ENCODE measurements at places on chromosomes 6 and 20. TPM values are rescaled to one million over a fixed set of nuclear protein-coding genes. Genes with fewer than 3 reads are reported as not detected.
A peak's percentile ranks its signal among the peaks of the same experiment; 100 is the strongest.

Gene GTSF1L
- total RNA-seq: not detected

Gene DPPA5
- not detected for total RNA-seq

Gene FAM217B
- 2.2 TPM for total RNA-seq

Gene GABRR1
- total RNA-seq: not detected

Gene CGA
- 6.3 TPM for total RNA-seq

Gene HCK
- total RNA-seq: not detected

Gene PPP1R10
- total RNA-seq: 23.9 TPM

Gene CD83
- 5.1 TPM for total RNA-seq

Gene FLRT3
- 2.3 TPM for total RNA-seq

DNA sequence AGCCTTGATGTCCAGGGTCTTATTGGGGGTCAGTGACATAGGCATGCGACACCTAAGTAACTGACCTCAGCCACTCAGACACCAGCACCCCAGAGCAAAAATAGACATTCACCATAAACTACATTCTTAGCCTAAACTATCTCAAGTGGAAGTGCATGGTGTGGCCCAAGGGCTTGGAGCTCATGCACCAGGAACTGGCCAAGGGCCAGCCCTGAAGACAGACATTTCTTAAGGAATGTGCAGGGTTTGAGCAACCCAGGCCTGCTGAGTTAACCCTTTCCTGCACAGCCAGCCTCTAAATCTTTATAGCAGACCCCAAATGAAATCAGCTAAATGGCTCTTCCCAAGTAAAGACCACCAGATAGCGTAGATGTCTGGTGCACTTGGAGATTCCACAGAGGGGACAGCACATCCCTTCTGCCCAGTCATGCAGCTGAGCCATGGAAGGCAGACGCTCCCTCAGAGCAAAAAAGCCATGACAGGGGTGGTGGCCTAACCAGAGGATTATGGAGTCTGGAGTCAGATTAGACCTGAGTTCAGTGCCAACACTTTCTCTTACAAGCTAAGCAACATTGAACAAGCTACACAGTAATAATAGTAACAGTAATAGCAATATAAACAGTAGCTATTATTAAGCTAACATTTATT, 222.6 kb downstream of the ZMYND8 start:
- DNase-seq: peak; percentile 76
- no peaks in the 10 kb centered on the region for H3K27me3 ChIP-seq
- H3K36me3 ChIP-seq: no peaks in the 10 kb centered on the region
- peaks cover 23% of the 10 kb centered on the region for H3K4me1 ChIP-seq

DNA sequence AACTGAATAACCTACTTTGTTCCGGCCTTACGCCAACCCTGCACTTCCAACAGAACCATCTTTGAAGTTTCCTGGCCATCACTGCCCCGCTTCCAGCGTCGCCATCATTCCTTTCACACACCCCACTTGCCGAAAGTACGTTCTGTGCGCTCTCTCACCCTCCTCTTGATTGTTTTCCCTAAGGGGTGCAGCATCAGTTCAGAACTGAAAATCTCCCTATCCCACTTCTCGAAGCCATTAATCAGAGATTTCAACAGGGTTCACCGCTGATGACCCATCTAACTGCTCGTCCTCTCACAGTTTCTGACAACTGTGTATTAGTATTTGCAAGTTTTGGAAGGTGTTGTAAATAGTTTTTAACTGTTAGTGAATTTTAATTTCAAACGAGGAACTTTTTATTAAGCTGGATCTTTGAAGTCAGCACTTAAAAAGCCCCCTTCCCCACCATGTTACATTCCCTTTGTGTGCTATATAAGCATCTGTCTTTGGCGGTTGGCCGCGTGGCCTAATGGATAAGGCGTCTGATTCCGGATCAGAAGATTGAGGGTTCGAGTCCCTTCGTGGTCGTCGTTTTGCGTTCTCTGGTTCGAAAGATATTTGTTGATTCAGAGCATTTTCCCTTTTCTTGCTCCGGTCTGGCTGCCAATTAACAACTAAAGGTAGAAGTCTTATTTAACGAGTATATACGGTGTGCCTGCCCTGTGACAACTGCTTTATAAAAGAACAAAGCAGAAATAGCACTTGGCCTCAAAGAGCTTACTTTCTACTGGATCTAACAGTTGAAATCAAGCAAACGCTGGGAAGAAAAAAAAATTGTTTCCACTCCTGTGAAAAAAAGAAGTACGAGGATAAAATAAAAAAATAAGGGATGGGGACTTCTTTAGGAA, 42.6 kb downstream of the TRIM27 start:
- peak; percentile 70 for DNase-seq
- no peak overlapping the region for H3K27ac ChIP-seq
- H3K4me1 ChIP-seq: no peaks in the 10 kb centered on the region
- H3K36me3 ChIP-seq: no peaks in the 10 kb centered on the region
- peaks cover 4% of the 10 kb centered on the region for H3K27me3 ChIP-seq
- peak overlapping the region; percentile 90 for H3K4me3 ChIP-seq

GRCh38 chr20:48737434-48738093, 90.2 kb downstream of the PREX1 start:
- no peaks in the 10 kb centered on the region for H3K4me1 ChIP-seq
- no peak overlapping the region for H3K4me3 ChIP-seq
- H3K36me3 ChIP-seq: no peaks in the 10 kb centered on the region
- H3K27me3 ChIP-seq: 0 out of 2 replicates have a peak, but pooled peaks cover 5% of the 10 kb centered on the region
- no peak for DNase-seq

- H3K36me3 ChIP-seq: no peaks in the 10 kb centered on the region
- H3K4me3 ChIP-seq: no peak overlapping the region
- H3K27ac ChIP-seq: no peak overlapping the region
- no peaks in the 10 kb centered on the region for H3K27me3 ChIP-seq
- DNase-seq: no peak
These were observed 88.5 kb upstream of the SIM1 start for GRCh38 chr6:100553243-100553642.

- H3K4me1 ChIP-seq: peaks cover 22% of the 10 kb centered on the region
- H3K36me3 ChIP-seq: no peaks in the 10 kb centered on the region
- no peaks in the 10 kb centered on the region for H3K27me3 ChIP-seq
- DNase-seq: no peak
These were observed 5.2 kb downstream of the KIAA0408 start for GRCh38 chr6:127453845-127454619.

- no peak for DNase-seq
- H3K4me3 ChIP-seq: no peak overlapping the region
- H3K4me1 ChIP-seq: no peaks in the 10 kb centered on the region
- H3K27me3 ChIP-seq: no peaks in the 10 kb centered on the region
These were observed 60.2 kb downstream of the LRRC1 start for GRCh38 chr6:53854843-53855567.

GRCh38 chr6:118220429-118221128, 313.5 kb downstream of the SLC35F1 start:
- DNase-seq: peak; percentile 12
- no peak overlapping the region for H3K27ac ChIP-seq
- H3K27me3 ChIP-seq: no peaks in the 10 kb centered on the region
- H3K36me3 ChIP-seq: no peaks in the 10 kb centered on the region
- 0 out of 2 replicates have a peak, but pooled peaks cover 4% of the 10 kb centered on the region for H3K4me1 ChIP-seq
- H3K4me3 ChIP-seq: no peak overlapping the region

GRCh38 chr20:47527004-47527800, 25.5 kb downstream of the NCOA3 start:
- DNase-seq: no peak
- no peak overlapping the region for H3K27ac ChIP-seq
- no peaks in the 10 kb centered on the region for H3K27me3 ChIP-seq
- no peak overlapping the region for H3K4me3 ChIP-seq

DNA sequence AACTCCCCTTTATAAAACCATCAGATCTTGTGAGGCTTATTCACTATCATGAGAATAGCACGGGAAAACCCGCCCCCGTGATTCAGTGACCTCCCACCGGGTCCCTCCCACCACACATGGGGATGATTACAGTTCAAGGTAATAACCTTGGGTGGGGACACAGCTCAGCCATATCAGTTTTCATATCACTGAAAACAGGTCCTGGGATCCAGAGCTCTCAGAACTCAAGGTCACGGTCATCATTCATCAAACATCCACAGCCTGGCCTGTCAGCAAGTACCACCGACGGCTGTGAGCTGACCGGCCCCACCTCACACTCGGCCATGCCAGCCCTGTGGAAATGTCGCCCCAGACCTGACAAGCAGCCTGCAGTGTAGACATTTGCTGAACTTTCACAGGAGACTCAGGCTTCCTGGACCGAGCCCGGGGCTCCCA, 14.1 kb upstream of the FRMD1 start:
- no peaks in the 10 kb centered on the region for H3K27me3 ChIP-seq
- DNase-seq: no peak
- H3K27ac ChIP-seq: no peak overlapping the region
- H3K4me1 ChIP-seq: no peaks in the 10 kb centered on the region
- H3K4me3 ChIP-seq: no peak overlapping the region

DNA sequence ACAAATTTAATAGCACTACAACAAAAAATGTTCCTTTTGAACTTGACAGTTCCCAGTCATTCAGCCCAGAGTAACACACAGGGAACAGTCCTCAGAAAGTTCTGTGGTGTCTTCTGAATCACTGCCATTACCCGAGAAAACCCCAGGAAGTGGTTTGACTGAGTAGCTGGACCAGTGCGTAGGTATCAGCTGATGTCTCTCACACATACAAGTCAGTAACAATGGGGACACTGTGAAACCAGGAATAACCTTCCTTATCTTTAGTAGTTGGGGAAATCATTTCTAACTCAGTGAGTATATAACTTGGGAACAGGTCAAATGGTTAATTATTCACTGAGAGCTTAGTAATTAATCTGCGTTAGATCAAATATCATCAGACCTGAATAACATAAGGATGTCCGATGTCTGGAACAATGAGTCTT, 73.1 kb downstream of the HIVEP2 start:
- DNase-seq: peak; percentile 93
- H3K27me3 ChIP-seq: no peaks in the 10 kb centered on the region
- peaks cover 65% of the 10 kb centered on the region for H3K4me1 ChIP-seq
- no peaks in the 10 kb centered on the region for H3K36me3 ChIP-seq

DNA sequence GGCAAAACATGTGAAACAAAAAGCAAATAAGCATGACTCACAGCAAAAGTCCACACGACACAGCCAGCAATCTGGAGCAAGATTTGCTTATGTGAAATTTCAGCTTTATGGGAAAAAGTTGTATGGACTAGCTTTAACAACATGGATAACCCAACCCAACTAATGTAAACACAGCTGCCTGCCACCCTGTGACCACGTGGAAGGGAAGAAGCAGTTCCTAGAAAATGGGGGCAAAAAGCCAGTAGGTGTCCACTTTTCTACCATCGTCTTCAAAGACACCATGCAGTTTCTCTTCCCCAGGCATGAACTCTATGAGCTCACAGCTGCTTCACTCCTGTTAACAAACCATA, 425.4 kb upstream of the RNF217 start:
- DNase-seq: no peak
- no peak overlapping the region for H3K4me3 ChIP-seq
- no peaks in the 10 kb centered on the region for H3K27me3 ChIP-seq
- no peaks in the 10 kb centered on the region for H3K4me1 ChIP-seq
- no peaks in the 10 kb centered on the region for H3K36me3 ChIP-seq
- no peak overlapping the region for H3K27ac ChIP-seq

GRCh38 chr6:128569732-128570679, 49.6 kb upstream of the PTPRK start:
- H3K4me1 ChIP-seq: peaks cover 52% of the 10 kb centered on the region
- H3K36me3 ChIP-seq: no peaks in the 10 kb centered on the region
- peak overlapping the region; percentile 60 for H3K4me3 ChIP-seq
- H3K27me3 ChIP-seq: no peaks in the 10 kb centered on the region

GRCh38 chr6:140581601-140582000, 1207.2 kb upstream of the CITED2 start:
- no peaks in the 10 kb centered on the region for H3K36me3 ChIP-seq
- DNase-seq: no peak
- no peak overlapping the region for H3K4me3 ChIP-seq
- H3K4me1 ChIP-seq: no peaks in the 10 kb centered on the region
- no peak overlapping the region for H3K27ac ChIP-seq

- peaks cover 22% of the 10 kb centered on the region for H3K4me1 ChIP-seq
- DNase-seq: no peak
- H3K27me3 ChIP-seq: 0 out of 2 replicates have a peak, but pooled peaks cover 5% of the 10 kb centered on the region
These were observed 122.0 kb upstream of the ARID1B start for GRCh38 chr6:156654919-156655918.

DNA sequence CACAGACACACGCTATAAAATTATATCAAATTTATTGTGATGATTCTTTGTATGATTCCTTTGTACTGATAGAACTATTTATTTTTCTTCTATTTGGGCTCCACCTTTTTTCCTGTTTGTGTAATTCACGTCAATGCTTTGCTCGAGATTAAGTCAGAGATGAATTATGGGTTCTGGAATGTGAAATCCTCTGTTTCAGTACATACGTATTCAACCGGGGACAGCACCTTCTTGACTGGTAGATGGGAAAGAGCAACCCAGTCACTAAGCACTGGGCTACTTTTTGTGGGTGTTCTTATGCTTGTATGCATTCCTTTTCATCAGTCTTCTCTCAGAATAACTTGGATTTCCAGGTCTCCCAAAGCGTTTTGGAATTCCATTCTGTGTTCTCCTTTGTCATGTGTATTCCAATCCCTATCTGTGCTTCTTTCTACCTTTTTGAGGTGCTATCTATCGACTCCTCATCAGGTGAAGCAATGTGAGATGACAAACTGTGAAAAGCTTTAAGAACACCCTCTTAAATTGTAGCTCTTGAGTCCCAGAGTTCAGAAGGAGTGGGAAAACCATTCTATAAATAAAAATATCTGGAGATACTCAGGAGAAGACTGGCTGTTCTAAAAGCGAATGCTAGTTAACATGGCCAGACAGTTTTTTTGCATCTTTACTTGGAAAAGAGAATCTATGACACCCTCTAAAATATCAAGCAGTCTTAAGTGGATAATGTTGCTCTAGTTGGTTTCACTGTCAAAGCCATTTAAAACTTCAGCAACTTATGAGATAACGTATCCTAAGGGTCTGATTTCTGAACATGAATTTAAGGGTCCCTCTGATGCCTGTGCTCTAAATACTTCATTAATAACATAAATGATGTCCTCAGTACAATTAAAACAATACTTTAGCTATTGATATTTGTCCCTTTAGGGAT, 197.7 kb upstream of the PREP start:
- peaks cover 50% of the 10 kb centered on the region for H3K4me1 ChIP-seq
- H3K27ac ChIP-seq: peak overlapping the region; percentile 95
- H3K36me3 ChIP-seq: no peaks in the 10 kb centered on the region
- H3K4me3 ChIP-seq: peak overlapping the region; percentile 35

GRCh38 chr20:40715491-40715890, 26.5 kb upstream of the MAFB start:
- no peaks in the 10 kb centered on the region for H3K4me1 ChIP-seq
- DNase-seq: no peak
- H3K36me3 ChIP-seq: no peaks in the 10 kb centered on the region
- no peak overlapping the region for H3K27ac ChIP-seq
- no peak overlapping the region for H3K4me3 ChIP-seq

DNA sequence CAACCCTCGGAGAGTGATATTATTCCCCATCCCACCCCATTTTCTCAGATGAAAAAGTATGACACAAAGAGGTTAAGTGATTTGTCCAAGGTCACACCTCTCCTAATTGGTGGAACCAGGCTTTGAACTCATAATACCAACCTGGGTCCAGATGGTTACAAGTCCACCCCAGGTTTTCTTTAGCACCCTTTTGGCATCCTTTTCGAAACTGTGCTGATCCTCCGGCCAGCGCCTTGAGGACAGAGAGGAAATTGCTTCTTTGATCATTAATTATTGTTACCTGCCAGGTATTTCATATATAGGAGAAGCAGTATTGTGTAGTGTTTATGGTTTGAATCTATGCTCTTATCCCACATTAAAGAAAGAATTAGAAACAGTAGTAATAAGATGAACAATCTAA, 29.3 kb upstream of the PDYN start:
- H3K36me3 ChIP-seq: no peaks in the 10 kb centered on the region
- peaks cover 64% of the 10 kb centered on the region for H3K27me3 ChIP-seq
- H3K4me3 ChIP-seq: no peak overlapping the region
- no peak for DNase-seq
- H3K4me1 ChIP-seq: no peaks in the 10 kb centered on the region
